ENCODE measurements at places on chromosomes 5 and 9. TPM values are rescaled to one million over a fixed set of nuclear protein-coding genes. Genes with fewer than 3 reads are reported as not detected.

The UBE2QL1 gene
- total RNA-seq, result not detected

The SLC6A19 gene
- total RNA-seq, result not detected

The RGMB gene
- total RNA-seq, result 21.3 TPM

The ORM2 gene
- not detected for total RNA-seq

The PCDHA10 gene
- total RNA-seq, result not detected

The IL3 gene
- not detected for total RNA-seq

The PCDHB10 gene
- not detected for total RNA-seq

The CDH9 gene
- total RNA-seq, result 0.10 TPM

The EIF4E1B gene
- total RNA-seq, result 0.10 TPM

The RUFY1 gene
- 68.8 TPM for total RNA-seq

The ADRB2 gene
- 27.5 TPM for total RNA-seq

The IL5 gene
- not detected for total RNA-seq

The WHRN gene
- 4.7 TPM for total RNA-seq

The ZNF462 gene
- 0.42 TPM for total RNA-seq

The UBE2B gene
- total RNA-seq, result 83.7 TPM

The SPACA9 gene
- 0.52 TPM for total RNA-seq

The FOXD4L6 gene
- not detected for total RNA-seq

The GRM6 gene
- total RNA-seq, result not detected

The SH2D3C gene
- total RNA-seq, result 12.6 TPM
